ENCODE measurements at places on chromosomes 13 and 19. TPM values are rescaled to one million over a fixed set of nuclear protein-coding genes. Genes with fewer than 3 reads are reported as not detected.
A peak's percentile ranks its signal among the peaks of the same experiment; 100 is the strongest.

Gene CARS2
- 87.2 TPM for polyA plus RNA-seq

DNA sequence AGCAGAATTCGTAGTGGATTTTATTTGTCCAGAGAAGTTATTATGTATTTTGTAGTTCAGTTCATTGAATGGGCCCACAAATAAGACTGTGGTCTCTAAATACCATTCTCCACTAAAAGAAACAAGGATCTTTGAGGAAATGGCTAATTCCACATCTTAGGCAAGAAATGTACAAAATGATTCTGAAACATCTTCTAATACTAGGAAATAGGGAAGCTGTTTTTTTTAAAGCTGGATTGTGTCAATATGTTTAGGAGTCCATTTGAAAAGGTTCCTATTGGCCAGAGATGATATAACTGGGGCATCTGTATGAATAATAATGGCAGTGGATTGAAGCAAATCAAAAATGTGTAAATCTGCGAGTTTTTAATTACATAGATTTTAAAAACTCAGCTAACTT lies 88.5 kb upstream of the SIAH3 start:
- DNase-seq: no peak
- no peak overlapping the region for H3K27ac ChIP-seq
- no peaks in the 10 kb centered on the region for H3K27me3 ChIP-seq
- no peak overlapping the region for H3K4me3 ChIP-seq
- H3K4me1 ChIP-seq: peaks cover 7% of the 10 kb centered on the region
- no peaks in the 10 kb centered on the region for H3K36me3 ChIP-seq

- peak; percentile 75 for DNase-seq
- no peaks in the 10 kb centered on the region for H3K36me3 ChIP-seq
- no peak overlapping the region for H3K4me3 ChIP-seq
- no peaks in the 10 kb centered on the region for H3K27me3 ChIP-seq
- peak overlapping the region; percentile 73 for H3K27ac ChIP-seq
- peaks cover 100% of the 10 kb centered on the region for H3K4me1 ChIP-seq
Measured at GRCh38 chr19:15280915-15281683, 48.9 kb upstream of the EPHX3 start.

GRCh38 chr13:112073245-112074138 lies 6.5 kb downstream of the SOX1 start:
- peak overlapping the region; percentile 33 for H3K4me3 ChIP-seq
- no peak for DNase-seq
- peaks cover 29% of the 10 kb centered on the region for H3K4me1 ChIP-seq
- no peaks in the 10 kb centered on the region for H3K36me3 ChIP-seq
- no peak overlapping the region for H3K27ac ChIP-seq

Gene MISP3
- polyA plus RNA-seq: 25.1 TPM

Gene ZNF728
- polyA plus RNA-seq: not detected

GRCh38 chr19:46299004-46299509 lies 2.2 kb downstream of the HIF3A start:
- DNase-seq: peak; percentile 99
- peaks cover 5% of the 10 kb centered on the region for H3K36me3 ChIP-seq
- peaks cover 78% of the 10 kb centered on the region for H3K4me1 ChIP-seq
- no peaks in the 10 kb centered on the region for H3K27me3 ChIP-seq

Gene FAM216B
- polyA plus RNA-seq: not detected

GRCh38 chr13:21240586-21240985 lies 64.1 kb downstream of the MRPL57 start:
- H3K4me3 ChIP-seq: no peak overlapping the region
- DNase-seq: no peak
- no peaks in the 10 kb centered on the region for H3K36me3 ChIP-seq
- H3K4me1 ChIP-seq: no peaks in the 10 kb centered on the region

DNA sequence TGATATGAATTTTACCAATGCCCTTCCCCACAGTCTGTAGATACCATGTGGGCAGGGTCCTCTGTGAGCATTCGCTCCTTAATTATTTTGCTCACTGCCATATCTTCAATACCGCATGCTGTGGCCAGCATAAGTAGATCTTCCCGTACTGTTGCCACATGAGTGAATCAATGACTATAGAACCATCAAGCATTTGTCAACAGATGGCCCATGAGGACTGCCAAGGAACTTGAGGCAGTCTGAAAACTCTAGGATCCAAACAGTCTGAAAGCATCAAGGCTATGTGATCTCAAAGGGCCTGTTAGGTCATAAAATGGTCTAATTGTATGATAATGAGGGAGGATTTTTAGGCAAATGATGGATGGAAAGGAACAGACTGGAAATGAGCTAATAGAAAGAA lies 27.4 kb upstream of the GPR12 start:
- peaks cover 44% of the 10 kb centered on the region for H3K27me3 ChIP-seq
- H3K27ac ChIP-seq: no peak overlapping the region
- no peaks in the 10 kb centered on the region for H3K4me1 ChIP-seq
- no peaks in the 10 kb centered on the region for H3K36me3 ChIP-seq
- no peak overlapping the region for H3K4me3 ChIP-seq

Gene PSG1
- polyA plus RNA-seq: not detected

Gene NPAS1
- 1.1 TPM for polyA plus RNA-seq

DNA sequence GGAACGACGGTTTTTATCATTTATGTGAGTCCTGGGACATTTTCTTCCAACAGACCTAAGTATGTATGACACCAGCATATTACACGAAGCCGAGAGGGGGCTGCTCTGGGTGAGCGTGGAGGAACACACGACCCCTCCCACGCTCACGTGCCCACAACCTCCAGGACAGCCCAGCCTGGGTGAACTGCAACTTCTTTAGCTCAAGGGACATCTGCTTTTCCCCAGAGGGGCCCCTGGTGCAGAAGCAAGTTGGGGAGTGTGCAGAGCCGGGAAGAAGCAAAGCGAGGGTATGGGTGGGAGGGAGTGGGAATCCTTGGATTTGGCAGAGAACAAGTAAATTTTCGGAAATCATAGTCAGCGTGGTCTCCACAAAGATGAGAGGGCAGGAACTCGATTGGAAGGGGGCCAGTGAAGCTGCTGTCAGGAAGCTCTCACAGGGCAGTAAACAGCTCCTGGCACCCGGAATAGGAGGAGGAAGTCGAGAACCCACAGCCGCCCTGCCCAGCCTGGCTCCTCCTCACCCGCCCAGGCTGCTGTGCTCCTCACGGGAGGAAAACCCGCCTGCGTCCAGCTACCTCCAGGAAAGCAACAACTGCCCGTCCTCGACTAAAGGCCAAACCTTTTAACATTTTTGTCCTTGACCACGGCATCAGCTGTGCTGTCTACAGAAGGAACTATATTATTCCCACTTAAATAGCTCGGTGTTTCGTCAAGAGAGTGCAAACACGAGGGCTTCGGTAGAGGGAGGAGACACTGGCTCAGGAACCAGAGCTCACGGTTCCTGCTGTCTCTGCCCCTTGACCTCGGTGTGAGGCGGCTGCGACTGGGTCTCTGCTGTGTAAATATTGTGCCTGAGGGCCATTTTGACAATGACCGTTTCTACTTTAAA lies 17.2 kb upstream of the CFAP97D2 start:
- no peaks in the 10 kb centered on the region for H3K27me3 ChIP-seq
- H3K4me1 ChIP-seq: peaks cover 30% of the 10 kb centered on the region
- H3K36me3 ChIP-seq: no peaks in the 10 kb centered on the region
- H3K27ac ChIP-seq: peak overlapping the region; percentile 22

GRCh38 chr13:94031609-94032008 lies 447.9 kb downstream of the DCT start:
- no peak for DNase-seq
- no peaks in the 10 kb centered on the region for H3K36me3 ChIP-seq
- H3K4me1 ChIP-seq: no peaks in the 10 kb centered on the region
- no peak overlapping the region for H3K27ac ChIP-seq
- no peaks in the 10 kb centered on the region for H3K27me3 ChIP-seq

Gene ZNF541
- polyA plus RNA-seq: 0.19 TPM

DNA sequence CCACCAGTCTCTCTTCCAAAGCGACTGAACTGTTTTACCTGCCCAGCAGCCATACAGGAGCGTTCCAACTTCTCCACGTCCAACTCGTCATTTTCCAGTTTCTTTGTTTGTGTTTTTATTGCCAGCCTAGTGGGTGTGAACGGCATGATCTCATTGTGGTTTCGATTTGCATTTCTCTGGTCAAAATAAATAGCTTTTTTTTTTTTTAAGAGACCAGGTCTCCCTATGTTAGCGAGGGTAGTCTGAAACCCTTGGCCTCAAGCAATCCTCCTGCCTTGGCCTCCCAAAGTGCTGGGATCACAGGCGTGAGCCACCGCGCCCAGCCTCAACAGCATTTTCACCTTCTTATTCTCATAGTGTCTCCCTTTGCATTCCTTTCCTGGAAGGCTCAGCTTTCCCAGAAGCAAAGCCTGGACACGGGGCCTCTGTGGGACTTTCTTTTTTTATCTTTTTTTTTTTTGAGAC lies 4.2 kb upstream of the JSRP1 start:
- no peaks in the 10 kb centered on the region for H3K27me3 ChIP-seq
- H3K27ac ChIP-seq: no peak overlapping the region
- peaks cover 4% of the 10 kb centered on the region for H3K4me1 ChIP-seq
- H3K36me3 ChIP-seq: no peaks in the 10 kb centered on the region
- no peak overlapping the region for H3K4me3 ChIP-seq

Gene PLK5
- polyA plus RNA-seq: 0.80 TPM

- H3K4me1 ChIP-seq: peaks cover 7% of the 10 kb centered on the region
- H3K27me3 ChIP-seq: no peaks in the 10 kb centered on the region
- no peak overlapping the region for H3K27ac ChIP-seq
Measured at GRCh38 chr13:20995245-20995838, 66.0 kb downstream of the LATS2 start.
